ENCODE measurements at places on chromosomes 7 and 10. TPM values are rescaled to one million over a fixed set of nuclear protein-coding genes. Genes with fewer than 3 reads are reported as not detected.

The PDZD7 gene
- 2.0 TPM for total RNA-seq

DNA sequence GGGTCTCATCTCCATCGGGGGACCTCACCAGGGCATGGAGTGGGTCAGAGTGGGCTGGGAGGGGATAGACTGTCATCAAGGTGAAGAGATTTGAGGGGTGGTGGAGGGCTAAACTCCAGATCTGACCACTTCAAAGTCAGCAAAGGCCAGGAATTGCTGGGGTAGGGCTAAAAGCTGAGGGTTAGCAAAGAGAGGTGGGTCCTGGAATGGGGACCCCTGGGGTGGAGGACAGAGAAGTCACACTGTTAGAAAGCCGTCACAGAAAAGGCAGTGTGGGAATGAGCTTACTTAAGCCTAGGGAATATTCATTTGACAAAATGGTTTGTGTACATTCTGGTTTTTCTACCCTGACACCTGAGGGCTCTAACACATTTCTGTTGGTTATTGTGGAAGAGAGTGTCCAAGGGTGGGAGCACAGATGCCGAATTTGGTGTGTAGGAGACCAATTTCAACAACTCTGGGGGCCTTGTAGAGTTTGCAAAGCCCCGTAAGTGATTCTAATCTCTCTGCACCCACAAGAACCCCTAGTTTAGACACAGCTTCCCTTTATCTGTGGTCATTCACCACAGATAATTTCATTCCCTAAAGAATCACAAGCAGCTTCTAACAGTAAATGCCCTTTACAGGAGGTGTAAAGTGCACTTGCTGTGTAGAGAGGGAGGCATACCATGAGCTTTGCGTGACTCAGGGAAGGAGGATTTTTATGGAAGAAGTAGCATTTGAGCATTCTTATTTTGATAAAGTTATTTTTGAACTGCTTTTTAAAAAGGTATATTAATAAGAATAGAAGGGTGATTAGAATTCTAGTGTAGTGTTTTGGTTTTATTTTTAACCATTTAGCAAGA lies 6.4 kb downstream of the FBH1 start:
- no peak for DNase-seq
- no peaks in the 10 kb centered on the region for H3K27me3 ChIP-seq
- H3K4me3 ChIP-seq: 0 out of 2 replicates have a peak overlapping the region, but pooled peaks have one; percentile 5
- no peak overlapping the region for H3K27ac ChIP-seq
- H3K4me1 ChIP-seq: no peaks in the 10 kb centered on the region

DNA sequence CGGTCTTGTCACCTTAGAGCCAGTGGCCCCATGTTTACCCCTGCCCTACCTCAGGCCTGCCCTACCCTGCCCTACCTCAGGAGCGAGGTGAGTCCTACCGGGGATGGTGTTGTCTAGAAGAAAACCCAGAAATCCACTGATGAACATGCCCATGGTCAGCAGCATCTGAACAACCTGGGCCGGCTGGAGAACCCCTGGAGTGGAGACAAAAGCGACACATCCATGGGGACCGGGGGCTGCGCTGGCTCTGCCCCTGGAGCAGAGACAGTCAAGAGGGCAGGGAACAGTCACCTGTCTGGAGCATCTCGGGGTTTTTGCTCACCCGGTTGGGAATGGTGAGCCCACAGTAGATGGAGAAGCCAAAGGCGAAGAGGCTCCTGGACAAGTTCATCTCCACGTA lies 36.3 kb downstream of the STRA8 start:
- H3K4me1 ChIP-seq: no peaks in the 10 kb centered on the region
- peaks cover 3% of the 10 kb centered on the region for H3K36me3 ChIP-seq
- DNase-seq: no peak
- no peak overlapping the region for H3K27ac ChIP-seq

DNA sequence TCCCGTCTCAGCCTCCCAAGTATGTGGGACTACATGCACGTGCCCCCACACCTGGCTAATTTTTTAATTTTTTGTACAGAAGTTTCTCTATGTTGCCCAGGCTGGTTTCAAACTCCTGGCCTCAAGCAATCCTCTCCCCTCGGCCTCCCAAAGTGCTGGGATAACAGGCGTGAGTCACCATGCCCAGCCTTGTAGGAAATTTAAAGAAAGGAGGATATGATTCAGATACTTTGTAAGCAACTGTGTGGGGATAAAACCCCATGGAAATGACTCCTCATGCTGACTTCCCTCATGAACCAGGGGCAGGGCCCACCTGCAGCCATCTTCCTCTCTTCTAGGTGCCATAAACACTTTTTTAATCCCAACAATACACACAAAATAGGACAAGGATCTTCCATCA lies 50.2 kb downstream of the APBB1IP start:
- H3K27me3 ChIP-seq: no peaks in the 10 kb centered on the region
- H3K36me3 ChIP-seq: peaks cover 9% of the 10 kb centered on the region
- H3K4me3 ChIP-seq: no peak overlapping the region
- H3K27ac ChIP-seq: no peak overlapping the region
- no peaks in the 10 kb centered on the region for H3K4me1 ChIP-seq

- H3K36me3 ChIP-seq: no peaks in the 10 kb centered on the region
- no peak overlapping the region for H3K4me3 ChIP-seq
- no peak overlapping the region for H3K27ac ChIP-seq
These were observed 340.9 kb upstream of the CHRM2 start for GRCh38 chr7:136527554-136527953.

The TSPAN12 gene
- 8.7 TPM for total RNA-seq
